Activated CD8-positive, alpha-beta memory T cell treated with anti-CD3 and anti-CD28 coated beads, Interleukin-2, amount 10 ng/mL, durations not matched to agents 7 days and 5 days (primary cell): ENCODE measurements at places on chromosomes 1 and 21. TPM values are rescaled to one million over a fixed set of nuclear protein-coding genes. Genes with fewer than 3 reads are reported as not detected.

IL10RB gene
- 34.9 TPM for total RNA-seq

SPTA1 gene
- total RNA-seq, result not detected

RIPPLY3 gene
- 0.14 TPM for total RNA-seq

SETD4 gene
- total RNA-seq, result 20.9 TPM

SLC25A34 gene
- total RNA-seq, result 0.88 TPM

CRNN gene
- not detected for total RNA-seq

UBE2U gene
- not detected for total RNA-seq

LIN28A gene
- not detected for total RNA-seq

PARS2 gene
- 6.4 TPM for total RNA-seq

GNPAT gene
- total RNA-seq, result 38.5 TPM

TSPAN2 gene
- total RNA-seq, result 2.3 TPM
